ENCODE measurements at places on chromosomes 5 and 9. TPM values are rescaled to one million over a fixed set of nuclear protein-coding genes. Genes with fewer than 3 reads are reported as not detected.

- H3K4me1 ChIP-seq, result no peaks in the 10 kb centered on the region
- H3K27me3 ChIP-seq, result peaks cover 4% of the 10 kb centered on the region
- no peaks in the 10 kb centered on the region for H3K36me3 ChIP-seq
- H3K4me3 ChIP-seq, result no peak overlapping the region
- no peak overlapping the region for H3K27ac ChIP-seq
Measured at GRCh38 chr5:72658161-72658560, 151.0 kb upstream of the ZNF366 start.

DNA sequence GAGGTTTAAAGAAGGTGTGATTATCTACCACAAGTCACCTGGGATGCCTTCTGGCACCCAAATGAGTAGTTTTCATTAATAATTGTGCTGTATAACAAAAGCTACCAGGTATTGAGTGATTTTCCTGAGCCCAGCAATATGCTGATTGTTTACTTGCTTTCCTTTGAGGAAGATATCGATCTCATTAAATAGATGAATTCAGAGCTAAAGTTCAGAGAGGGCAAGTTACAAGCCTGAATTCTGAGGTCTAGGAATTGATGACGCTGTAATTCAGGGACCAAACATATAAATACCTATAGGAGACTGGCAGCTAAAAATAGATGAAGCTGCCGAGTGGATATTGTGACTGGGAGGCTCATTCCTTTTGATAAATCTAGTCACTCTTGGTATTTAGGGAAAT, 1.1 kb downstream of the ERCC6L2 start:
- peaks cover 2% of the 10 kb centered on the region for H3K36me3 ChIP-seq
- no peak overlapping the region for H3K4me3 ChIP-seq
- no peak overlapping the region for H3K27ac ChIP-seq
- H3K4me1 ChIP-seq, result peaks cover 9% of the 10 kb centered on the region
- no peaks in the 10 kb centered on the region for H3K27me3 ChIP-seq

DNA sequence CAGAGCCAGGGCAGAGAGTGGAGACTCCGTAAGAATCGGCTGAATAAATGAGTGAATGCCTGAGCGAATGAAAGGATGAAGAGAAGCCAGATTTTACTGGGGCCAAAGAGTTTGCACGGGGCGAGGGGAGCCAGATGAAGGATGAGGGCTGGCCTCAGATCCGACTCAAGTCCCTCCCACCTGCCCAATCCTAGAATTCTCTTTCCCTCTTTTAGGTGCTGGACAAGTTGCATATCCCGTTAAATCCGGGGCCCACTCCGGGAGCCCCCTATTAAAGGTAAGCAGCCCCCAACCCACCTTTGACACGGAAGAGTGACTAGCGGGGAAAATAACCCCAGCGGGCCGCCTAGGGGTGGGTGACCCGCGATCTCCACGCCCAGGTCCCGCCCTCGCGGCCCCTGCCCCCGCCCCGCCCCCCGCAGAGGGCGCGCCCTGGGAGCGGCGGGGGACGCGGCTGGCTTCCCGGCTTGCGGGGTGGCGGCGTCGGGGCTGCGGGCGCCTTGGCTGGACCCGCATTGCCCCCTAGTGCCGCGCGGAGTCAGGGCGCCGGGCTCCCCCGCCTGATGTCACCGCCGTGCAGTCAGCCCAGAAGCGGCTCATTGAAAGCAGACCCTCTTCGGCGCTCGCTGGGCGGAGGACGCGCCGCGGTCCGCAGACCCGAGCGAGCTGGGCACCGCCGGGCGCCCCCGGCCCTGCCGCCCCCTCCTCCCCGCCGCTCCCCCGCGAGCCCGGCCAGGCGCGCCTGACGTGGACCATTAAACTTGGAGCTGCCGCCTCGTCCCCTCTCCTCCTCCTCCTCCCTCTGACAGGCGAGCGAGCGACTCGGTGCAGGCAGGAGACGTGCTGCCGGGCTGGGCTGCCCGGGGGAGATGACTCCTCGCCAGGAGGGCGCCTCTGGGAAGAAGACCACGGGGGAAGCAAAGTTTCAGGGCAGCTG, at the start of gene ADRA1B:
Gene ADRA1B (plus strand): TSS at position 579 of the 937 bp plus-strand sequence. CDS start 424 bp downstream, outside the sequence.
- peaks cover 33% of the 10 kb centered on the region for H3K4me1 ChIP-seq
- no peaks in the 10 kb centered on the region for H3K27me3 ChIP-seq
- peak within 1 kb of the TSS; percentile 54 for H3K4me3 ChIP-seq
- no peaks in the 10 kb centered on the region for H3K36me3 ChIP-seq

DNA sequence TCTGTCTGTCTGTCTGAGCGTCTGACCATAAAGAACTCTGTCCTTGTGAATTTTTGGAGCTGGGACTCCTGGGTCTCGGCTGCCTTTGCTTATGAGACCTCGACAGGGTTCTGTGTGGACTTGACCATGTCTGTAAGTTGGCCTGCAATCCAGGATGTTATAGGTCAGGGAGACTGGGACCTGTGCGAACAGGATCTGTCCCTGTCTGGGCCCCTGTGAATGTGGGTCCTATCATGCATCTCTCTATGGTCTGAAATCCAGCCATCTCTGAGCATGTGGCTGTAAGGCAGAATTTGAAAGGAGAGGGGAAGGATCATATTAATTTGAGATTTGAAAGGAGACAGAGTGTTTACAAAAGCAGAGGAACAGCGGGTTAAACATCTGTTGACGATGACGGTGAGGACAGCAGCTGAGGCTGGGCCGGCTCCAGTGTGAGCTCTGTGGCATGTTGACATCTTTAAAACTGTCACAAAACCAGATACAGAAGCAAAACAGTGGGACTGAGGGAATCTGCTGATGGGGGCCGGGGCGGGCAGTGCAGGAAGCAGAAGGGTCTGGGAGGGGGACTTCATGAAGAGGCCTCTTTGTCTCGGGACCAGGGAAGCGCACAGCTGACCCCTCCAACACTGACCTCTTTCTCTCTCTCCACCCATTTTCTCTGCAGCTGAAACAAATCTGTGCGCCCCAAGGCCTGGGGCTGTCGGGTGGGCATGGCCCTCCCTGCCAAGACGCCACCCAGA, 19.1 kb upstream of the MVB12B start:
- H3K27me3 ChIP-seq, result no peaks in the 10 kb centered on the region
- H3K4me1 ChIP-seq, result no peaks in the 10 kb centered on the region
- no peak overlapping the region for H3K27ac ChIP-seq
- no peaks in the 10 kb centered on the region for H3K36me3 ChIP-seq

DNA sequence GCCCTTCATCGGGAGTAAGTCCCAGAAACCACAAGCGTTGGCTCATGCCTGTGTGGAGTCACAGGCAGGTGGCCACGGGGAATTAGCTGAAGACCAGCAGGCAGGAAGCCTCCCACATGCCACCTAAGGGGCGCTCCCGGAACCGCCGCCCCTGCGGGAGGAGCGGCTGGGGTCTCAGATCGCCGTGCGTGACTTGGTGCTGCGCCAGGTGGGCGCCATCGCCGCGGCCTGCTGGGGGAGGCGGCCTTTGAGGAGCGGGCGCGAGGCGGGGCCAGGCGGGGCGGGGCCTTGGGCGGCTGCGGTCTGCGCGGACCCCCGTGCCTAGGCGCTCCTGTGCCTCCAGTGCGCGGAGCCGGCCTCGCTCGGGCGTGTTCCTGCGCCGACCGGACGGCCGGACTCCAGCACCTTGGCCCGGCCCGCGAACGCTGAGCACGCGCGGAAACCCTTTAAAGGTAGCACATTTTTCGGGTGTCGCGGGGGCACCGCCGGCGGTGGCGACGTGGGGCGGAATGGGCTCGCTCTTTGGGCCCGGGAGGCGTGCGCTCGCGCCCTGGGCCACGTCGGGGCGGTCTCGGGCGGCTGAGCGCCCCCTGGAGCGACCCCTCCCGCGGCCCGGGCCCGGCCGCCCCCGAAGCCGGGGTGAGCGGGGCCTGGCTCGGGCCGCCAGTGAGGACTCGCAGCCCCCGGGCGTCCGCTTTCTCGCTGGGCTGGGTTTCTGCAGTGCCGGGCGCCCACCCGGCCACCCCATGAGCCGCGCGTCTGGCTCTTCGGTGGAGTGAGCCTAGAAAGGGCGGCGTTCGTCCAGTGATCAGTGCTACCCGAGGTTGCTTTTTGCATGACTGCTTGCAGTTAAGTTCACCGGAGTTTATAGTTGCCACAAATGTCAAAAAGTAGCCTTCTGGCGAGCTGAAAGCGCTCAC, 24.5 kb downstream of the LECT2 start:
- no peak for DNase-seq
- peaks cover 53% of the 10 kb centered on the region for H3K27me3 ChIP-seq
- H3K4me1 ChIP-seq, result no peaks in the 10 kb centered on the region
- H3K36me3 ChIP-seq, result no peaks in the 10 kb centered on the region
- H3K27ac ChIP-seq, result no peak overlapping the region
- H3K4me3 ChIP-seq, result peak overlapping the region; percentile 49

DNA sequence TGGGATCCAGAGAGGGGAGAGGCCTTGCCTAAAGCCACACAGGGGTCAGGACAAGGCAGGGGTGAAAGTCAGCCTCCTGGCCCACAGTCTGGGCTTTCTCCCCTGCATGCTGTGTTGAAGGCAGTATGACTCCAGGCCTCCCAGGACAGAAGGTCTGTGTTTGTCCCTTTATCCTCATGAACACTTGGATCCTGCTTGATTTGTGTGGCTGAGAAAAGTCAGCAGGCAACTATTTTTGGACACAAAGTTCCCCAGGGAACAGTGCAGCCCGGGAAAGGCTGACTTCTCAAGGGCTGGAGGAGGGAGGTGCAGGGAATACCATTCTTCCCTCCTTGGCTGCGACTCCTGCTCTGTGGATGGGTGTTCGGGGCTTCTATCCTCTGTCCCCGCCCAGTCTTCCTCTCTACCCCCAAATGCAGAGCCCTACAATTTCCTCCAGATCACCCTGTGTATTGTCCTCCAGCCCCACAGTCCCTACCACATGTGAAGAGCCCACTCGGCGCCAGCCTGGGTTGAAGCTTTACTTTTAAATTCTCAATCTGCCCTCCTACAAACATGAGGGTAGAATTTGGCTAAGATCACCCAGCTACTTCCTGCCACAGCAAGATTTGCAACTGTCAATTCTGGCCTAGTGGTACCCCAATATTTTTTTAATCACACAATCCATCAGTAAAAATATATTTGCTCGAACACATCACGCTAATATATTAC, 4.1 kb downstream of the AKNA start:
- peaks cover 42% of the 10 kb centered on the region for H3K4me1 ChIP-seq
- peaks cover 5% of the 10 kb centered on the region for H3K36me3 ChIP-seq
- H3K4me3 ChIP-seq, result no peak overlapping the region
- DNase-seq, result no peak

DNA sequence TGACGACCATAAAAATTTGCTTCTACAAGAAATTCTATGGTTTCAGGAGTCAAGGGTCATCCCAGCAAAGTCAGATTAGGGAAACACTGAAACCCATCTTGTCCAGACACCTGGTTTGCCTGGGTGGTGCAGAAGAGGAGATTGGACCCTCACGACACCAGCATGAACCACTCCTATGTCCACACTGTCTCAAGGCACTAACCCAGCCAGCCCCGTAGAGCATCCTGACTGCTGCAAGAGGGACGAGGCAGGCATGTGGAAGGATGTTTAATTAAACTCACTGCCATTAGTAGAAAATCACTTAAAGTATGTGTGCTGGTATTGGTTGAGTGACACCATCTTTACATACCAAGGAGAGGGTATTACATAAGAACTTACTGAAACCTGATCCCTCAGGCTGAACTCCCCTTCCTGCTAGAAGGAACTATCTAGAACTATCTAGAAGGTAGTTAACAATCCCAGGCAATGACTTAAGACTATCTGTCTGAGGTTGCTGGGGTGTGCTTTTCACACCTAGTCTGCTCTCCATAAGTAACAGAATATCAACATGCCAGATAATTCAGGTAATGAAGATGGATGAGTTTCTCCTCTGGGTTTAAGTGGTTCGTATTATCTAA, 93.6 kb downstream of the SEMA6A start:
- no peak for DNase-seq
- H3K27ac ChIP-seq, result no peak overlapping the region
- H3K27me3 ChIP-seq, result no peaks in the 10 kb centered on the region
- H3K4me3 ChIP-seq, result no peak overlapping the region
- H3K36me3 ChIP-seq, result no peaks in the 10 kb centered on the region

DNA sequence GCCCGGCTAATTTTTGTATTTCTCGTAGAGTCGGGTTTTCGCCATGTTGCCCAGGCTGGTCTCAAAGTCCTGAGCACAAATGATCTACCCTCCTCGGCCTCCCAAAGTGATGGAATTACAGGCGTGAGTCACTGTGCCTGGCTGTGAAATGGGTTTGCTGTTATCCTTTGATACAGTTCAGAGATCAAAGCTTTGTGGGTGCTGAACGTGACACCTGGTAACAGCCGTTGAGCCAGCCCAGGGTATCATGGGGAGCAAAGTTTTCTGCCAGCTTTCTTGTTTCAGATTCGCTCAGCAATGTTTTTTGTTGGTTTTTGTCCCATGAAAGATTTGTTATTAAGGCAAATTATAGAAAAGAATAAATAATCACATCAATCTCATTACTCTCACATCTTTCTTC, 68.9 kb upstream of the LPAR1 start:
- no peaks in the 10 kb centered on the region for H3K27me3 ChIP-seq
- H3K36me3 ChIP-seq, result no peaks in the 10 kb centered on the region
- no peak overlapping the region for H3K4me3 ChIP-seq
- H3K27ac ChIP-seq, result no peak overlapping the region
- no peak for DNase-seq

- H3K4me3 ChIP-seq, result no peak overlapping the region
- peaks cover 4% of the 10 kb centered on the region for H3K27me3 ChIP-seq
- DNase-seq, result no peak
Measured at GRCh38 chr5:123448017-123448617, 24.9 kb upstream of the CEP120 start.

- H3K4me3 ChIP-seq, result no peak overlapping the region
- DNase-seq, result no peak
- no peak overlapping the region for H3K27ac ChIP-seq
- H3K27me3 ChIP-seq, result no peaks in the 10 kb centered on the region
Measured at GRCh38 chr5:144328494-144328893, 157.8 kb downstream of the KCTD16 start.

DNA sequence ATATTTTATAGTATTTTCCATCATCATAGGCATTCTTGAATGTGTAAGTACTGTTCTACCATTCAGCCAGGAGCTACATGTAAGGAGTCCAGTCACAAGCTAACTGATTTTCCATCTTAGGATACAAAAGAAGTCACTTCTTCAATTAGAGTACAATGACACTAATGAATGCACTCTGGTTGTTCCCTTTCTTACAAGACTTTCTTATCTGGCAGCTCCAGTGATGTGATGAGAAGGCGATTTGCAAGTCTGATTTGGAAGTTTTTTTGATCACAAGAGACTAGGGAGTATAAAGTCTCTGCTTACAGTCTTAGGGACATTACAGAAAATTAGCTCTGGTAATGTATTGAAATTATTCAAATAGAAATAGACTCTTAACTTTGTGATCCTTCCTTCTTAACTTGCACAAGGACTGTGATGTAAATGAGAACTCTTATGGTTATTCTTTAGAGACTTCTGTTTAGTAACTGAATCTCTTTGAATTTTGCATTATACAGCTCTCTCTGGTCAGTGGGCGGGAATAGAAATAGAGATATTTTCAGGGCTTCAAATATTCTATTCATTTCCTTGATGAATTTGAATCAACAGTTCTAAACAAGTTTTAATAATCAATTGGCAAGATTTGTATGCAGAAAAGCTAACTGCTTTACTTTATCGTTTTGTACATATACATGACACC, 130.4 kb upstream of the CDH6 start:
- H3K36me3 ChIP-seq, result no peaks in the 10 kb centered on the region
- no peaks in the 10 kb centered on the region for H3K27me3 ChIP-seq
- H3K4me3 ChIP-seq, result no peak overlapping the region
- no peak for DNase-seq

GRCh38 chr9:107992271-107992670, 502.7 kb upstream of the KLF4 start:
- DNase-seq, result no peak
- no peak overlapping the region for H3K27ac ChIP-seq
- no peak overlapping the region for H3K4me3 ChIP-seq
- no peaks in the 10 kb centered on the region for H3K27me3 ChIP-seq

GRCh38 chr5:32099486-32100035, 74.6 kb downstream of the GOLPH3 start:
- no peaks in the 10 kb centered on the region for H3K27me3 ChIP-seq
- no peak for DNase-seq
- no peak overlapping the region for H3K27ac ChIP-seq
- H3K4me1 ChIP-seq, result no peaks in the 10 kb centered on the region
- H3K36me3 ChIP-seq, result peaks cover 50% of the 10 kb centered on the region
- no peak overlapping the region for H3K4me3 ChIP-seq

The COMMD10 gene
- 18.1 TPM for total RNA-seq

The CARTPT gene
- not detected for total RNA-seq

Data from astrocyte (in vitro differentiated cells and primary cell).